ENCODE measurements at places on chromosomes 11 and 22. TPM values are rescaled to one million over a fixed set of nuclear protein-coding genes. Genes with fewer than 3 reads are reported as not detected.

TSPAN18 gene
- 1.2 TPM for total RNA-seq

PTPRCAP gene
- not detected for total RNA-seq

GDPD5 gene
- 5.6 TPM for total RNA-seq

C22orf42 gene
- total RNA-seq: not detected

MMP12 gene
- not detected for total RNA-seq

AIFM3 gene
- total RNA-seq: 0.56 TPM

IRAG1 gene
- 1.2 TPM for total RNA-seq

OR52A1 gene
- not detected for total RNA-seq

PANX2 gene
- total RNA-seq: 2.7 TPM

OR10W1 gene
- not detected for total RNA-seq

MPZL2 gene
- total RNA-seq: 0.68 TPM

PDE2A gene
- 3.6 TPM for total RNA-seq
